Hindlimb muscle (tissue), 1 donor: ENCODE measurements at places on chromosomes 4 and X. TPM values are rescaled to one million over a fixed set of nuclear protein-coding genes. Genes with fewer than 3 reads are reported as not detected.
A peak's percentile ranks its signal among the peaks of the same experiment; 100 is the strongest.

DNA sequence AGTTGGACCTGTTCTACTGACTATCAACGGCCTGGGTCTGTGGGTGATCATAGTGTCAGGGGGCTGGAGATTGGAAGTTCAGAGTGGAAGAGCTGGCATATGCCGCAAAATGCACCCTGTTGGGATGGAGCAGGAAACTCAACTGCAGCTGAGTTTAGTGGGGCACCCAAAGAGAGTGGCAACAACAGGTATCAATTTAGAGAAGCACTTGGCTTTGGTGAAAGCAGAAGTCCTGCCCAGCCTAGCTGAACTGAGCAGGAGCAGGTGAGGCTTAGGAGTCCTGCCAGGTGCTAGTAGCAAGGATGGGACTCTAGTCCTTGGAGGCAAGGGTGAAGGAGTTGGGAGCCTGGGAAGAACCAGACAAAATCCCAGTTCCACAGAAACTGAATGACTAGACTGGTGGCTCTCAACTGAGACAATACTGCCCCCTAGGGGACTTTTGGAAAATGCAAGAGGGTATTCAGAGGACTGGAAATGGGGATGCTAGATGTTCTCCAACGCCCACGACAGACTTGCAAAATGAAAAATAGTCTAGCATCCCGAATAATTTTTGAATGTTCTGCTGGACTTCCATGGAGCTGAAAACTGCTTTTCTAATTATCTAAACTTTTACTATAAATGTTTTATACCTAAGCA is 49.4 kb downstream of the RTL9 start:
- peak; percentile 39 for DNase-seq

The GAGE12H gene
- polyA plus RNA-seq: not detected

- DNase-seq: no peak
Measured at GRCh38 chr4:89906777-89907521, 12.3 kb downstream of the MMRN1 start.

The GPC3 gene
- polyA plus RNA-seq: 291 TPM

- no peak for DNase-seq
Measured at GRCh38 chr4:102693861-102694260, 66.9 kb downstream of the MANBA start.

GRCh38 chrX:38919202-38919601 is 117.9 kb downstream of the MID1IP1 start:
- DNase-seq: no peak

DNA sequence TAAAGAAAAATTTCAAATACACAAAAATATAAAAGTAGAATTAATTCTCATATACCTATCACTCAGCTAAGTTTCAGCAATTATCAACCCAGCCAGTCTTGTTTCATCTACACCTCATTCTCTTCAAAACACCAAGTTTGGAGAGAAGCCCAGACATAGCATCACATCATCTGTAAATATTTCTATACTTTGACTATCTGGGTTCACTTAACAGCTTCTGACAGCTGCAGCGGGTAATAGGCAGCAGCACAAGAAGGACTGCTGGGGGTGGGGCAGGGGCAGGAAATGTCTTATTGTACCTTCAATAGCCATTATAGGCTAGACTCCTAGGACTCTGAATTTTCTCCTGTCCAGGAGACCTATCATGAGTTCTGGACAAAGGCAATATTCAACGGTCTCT is 54.1 kb downstream of the PHF8 start:
- no peak for DNase-seq

The ADH1B gene
- polyA plus RNA-seq: 10.2 TPM

DNA sequence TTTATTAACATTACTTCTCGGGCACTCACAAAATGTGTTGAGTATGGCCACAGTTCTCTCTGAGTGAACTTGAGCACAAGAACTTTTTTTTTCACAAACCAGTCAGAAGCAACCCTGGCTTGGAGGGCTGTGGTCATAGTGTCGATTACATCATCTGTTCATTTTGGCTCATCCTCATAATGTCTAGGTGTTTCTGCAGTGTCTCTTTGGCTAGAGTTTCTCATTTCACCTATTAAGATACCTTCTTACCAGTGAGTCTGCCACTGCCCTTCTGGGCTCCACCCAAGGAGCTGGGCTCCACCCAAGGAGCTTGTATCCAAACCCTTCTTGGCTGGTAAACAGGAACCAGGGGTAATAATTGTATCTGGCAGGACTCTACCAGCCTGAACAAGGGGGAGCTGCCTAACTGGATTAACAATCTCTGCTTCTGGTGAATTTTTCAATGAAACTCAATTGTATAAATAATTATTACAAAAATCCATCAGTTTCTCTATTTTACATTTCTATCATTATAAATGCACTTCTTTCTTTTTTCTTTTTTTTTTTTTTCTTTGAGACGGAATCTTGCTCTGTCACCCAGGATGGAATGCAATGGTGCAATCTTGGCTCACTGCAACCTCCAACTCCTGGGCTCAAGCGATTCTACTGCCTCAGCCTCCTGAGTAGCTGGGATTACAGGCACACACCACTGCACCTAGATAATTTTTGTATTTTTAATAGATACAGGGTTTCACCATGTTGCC is 667.7 kb upstream of the SLIT2 start:
- no peak for DNase-seq

DNA sequence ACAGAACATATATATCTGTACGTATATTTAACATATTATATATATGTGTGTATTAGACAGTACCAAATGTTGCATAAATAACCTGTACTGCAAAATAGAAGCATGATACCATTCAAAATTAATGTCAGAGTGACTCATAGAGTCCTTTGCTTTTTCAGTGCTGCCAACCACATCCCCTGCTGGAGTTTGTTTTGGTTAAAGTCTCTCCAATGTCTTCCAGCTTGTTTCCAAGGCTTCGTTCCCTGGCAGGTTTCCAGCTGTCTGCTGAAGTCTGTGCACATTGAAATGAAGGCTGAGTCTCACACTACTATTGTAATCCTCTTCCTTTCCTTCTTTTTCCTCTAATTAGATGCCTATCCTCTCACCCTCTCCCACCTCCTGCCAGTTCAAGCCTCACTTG is 14.9 kb downstream of the NRK start:
- peak; percentile 54 for DNase-seq

The AMOT gene
- 39.0 TPM for polyA plus RNA-seq

GRCh38 chr4:52377563-52377962 is 281.5 kb downstream of the USP46 start:
- DNase-seq: no peak

DNA sequence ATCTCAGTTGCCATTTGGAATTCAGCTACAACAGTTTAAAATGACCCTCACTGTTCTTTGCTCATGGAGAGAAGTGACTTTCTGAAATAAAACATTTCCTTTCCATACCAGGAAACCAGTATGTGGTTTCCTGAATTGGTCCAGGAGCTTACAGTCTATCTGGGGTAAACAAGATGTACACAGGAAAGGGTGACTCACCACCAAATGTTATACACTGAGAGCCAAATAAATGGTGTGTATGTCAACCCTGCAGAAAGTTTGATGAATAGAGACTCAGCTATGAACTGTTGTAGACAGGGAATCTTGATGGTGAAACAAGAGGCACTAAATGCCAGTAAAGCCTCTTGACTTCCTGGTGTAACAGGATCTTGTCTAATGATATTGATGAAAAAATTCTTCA is 100.4 kb downstream of the HS6ST2 start:
- DNase-seq: no peak

The GATA1 gene
- 0.72 TPM for polyA plus RNA-seq

The MORC4 gene
- polyA plus RNA-seq: 35.6 TPM

The TCEAL6 gene
- polyA plus RNA-seq: not detected
